NT2/D1 (cell line): ENCODE measurements at places on chromosomes 2 and 18.
A peak's percentile ranks its signal among the peaks of the same experiment; 100 is the strongest.

GRCh38 chr18:38406607-38407006 is 841.0 kb upstream of the CELF4 start:
- no peak for DNase-seq

- DNase-seq, result no peak
These were observed 598 bp downstream of the CCDC93 start for GRCh38 chr2:118013221-118013723.

DNA sequence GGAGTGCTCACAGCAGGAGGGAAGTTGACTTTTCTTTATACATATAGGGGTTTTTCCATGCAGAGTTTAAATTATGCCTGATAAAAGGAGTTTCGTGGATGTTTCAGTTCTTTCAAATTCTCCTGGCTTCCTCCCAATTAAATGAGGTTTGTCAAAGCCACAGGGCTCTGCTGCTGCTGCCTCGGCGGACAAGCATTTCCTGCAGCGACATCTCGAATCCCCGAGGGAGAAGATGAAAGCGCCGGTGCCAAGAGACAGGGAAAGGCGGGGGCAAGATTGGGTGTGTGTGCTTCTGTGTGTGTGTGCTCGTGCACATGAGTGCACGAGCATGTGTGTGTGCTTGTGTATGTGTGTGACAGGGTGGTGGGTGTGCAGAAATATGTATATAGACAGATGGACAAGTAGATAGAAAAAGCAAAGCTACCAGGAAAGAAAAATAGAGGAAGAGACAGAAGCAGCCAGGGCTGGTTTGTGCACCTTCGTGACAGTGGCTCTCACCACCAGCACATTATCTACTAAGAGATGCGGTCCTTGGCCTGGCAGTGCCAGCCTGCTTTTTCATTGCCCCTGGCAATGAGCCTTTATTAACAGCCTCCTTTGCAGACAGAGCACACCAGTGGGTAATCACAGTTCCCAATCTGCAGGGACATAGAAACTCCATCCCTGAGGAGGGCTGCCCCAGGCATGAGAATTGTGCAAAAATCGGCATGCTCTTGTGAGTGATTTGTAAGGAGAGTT is 76.2 kb downstream of the CDK15 start:
- no peak for DNase-seq

- no peak for DNase-seq
These were observed 26.7 kb upstream of the ACTR3 start for GRCh38 chr2:113863144-113863543.

GRCh38 chr18:6174983-6175745 is 239.5 kb downstream of the L3MBTL4 start:
- DNase-seq, result no peak

- DNase-seq, result no peak
These were observed 109.9 kb downstream of the TMEM182 start for GRCh38 chr2:102871707-102872106.

DNA sequence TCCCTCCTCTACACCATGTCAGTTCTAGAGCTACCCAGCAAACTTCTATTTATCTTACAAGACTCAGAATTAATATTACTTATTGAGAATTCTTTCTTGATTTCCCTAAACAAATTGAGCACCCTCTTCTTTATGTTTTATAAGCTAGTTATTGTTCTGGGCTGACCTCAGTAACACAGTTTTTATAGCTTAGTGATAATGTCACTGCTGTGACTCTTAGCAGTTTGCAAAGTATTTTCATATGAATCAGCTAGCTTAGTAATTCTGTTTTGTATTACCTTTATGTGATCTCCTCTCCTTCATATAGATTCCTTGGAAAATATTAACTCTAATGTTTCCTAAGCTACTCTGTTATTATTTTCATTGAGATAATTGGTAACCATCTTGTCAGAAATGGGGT is 114.9 kb downstream of the PMS1 start:
- DNase-seq, result no peak

DNA sequence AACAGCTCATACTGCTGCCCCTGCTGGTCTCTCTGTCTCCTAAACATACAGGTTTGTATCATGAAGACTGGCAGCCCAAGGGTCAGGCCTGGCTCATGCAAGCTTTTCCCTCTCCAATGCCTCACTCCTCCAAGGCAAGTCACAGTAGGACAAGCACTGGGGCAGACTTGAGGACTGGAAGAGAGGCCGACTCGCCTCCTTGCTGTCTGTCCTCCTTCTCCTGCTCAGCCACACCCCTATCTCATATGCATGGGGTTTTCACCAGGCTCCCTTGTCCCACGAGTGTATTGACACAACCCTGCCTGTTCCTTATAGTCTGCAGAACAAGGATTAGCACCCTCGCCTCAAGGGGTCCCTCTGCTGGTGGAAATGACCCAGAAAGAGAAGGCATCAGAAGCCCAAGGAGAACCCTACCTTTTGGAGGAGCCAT is 223.7 kb downstream of the SOX11 start:
- DNase-seq, result peak; percentile 40

DNA sequence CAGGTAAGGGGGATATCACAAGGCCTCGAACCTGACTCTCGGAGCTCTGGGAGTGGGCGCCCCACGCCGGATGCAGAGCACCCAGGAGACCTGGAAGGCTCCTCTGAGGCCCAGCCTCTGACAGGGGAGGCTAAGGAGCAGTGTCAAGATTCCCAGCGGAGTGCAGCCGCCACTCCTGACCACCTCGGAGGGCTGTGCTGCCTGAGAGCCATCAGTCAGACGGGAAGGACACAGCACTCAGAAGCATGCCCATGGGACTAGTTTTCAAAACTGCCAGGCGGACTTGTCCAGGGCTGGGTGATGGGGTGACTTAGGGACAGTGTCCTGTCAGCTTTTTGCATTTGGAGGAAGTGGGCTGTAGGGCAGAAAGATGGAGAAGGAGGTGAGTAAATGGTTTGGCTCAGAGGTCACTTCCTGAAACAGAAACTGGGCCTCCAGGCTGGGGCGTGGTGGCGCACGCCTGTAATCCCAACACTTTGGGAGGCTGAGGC is 34.6 kb upstream of the B3GNT7 start:
- DNase-seq, result no peak

DNA sequence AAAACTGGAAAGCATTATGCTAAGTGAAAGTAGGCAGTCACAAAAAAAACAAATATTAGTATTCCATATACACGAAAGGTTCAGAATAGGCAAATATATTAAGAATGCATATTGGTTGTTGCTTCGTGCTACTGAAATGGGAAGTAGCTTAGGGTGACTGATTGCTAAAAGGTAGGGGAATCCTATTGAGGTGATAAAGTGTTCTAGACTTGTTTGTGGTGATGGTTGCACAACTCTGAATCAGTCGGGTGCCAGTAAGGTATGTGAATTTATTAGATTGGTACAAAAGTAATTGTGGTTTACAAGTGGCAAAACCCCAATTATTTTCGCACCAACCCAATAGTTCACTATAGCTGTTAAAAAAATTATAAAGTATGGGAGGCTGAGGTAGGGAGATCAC is 20.7 kb downstream of the USP34 start:
- no peak for DNase-seq

DNA sequence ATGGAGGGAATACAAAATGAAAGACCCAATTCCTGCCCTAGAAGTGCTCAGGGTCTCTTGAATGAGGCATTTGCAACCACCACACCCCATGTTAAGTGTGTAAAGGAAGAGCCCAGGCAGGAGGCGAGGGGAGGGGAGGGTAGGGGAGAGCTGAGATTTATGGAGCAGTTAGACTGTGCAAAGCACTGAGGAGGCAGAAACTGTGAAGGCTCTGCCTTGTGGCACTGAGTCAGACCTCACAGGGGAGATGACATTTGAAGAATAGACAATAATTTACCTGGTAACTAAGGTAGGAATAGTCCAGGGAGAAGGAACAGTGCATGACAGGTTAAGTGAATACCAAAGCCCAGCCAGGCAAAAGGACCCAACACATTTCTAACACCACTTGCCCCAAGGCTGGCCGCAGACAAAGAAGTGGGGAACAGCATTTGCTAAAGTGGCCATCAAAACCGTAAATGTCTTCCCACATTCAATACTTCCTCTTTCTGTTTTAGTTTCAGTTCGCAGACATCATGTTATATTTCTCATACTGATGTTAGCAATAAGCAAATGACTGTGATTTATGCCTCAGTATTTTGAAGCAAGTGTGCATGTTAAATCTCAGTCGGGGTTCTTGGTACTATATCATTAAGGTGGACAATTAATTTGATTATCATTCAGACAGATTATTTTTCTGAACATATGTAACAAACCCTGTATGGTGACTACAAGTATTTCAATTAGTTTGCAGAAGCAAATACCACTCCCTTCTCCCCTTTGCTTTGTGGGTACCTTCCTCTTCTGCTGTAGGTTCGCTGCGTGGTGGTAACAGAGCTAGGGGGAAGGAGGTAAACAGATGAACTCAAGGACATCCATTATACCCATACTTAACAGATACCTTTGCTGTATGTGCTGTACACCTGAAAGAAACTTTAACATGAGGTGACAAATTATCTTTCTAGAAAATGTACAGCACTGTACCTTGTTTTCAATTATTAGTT is 27.5 kb downstream of the CDH20 start:
- DNase-seq, result no peak

DNA sequence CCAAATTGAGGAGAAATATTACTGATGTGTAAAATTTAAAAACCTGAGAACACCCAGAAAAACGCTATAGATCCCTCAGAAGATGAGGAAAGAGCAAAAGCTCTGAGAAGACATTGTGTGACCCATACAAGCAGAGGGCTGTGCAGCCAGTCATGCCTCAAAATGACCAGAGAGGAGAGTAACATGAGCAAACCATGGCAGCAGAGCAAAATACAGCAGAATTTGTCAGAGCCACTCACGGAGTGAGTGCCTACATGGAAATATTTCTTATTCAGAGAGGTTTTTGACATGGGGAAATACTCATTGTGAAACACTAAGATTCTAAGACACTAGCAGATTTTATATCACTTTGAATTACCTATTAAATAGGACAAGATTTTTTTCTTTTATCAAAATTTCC is 96.8 kb upstream of the DNAJC10 start:
- DNase-seq, result no peak

DNA sequence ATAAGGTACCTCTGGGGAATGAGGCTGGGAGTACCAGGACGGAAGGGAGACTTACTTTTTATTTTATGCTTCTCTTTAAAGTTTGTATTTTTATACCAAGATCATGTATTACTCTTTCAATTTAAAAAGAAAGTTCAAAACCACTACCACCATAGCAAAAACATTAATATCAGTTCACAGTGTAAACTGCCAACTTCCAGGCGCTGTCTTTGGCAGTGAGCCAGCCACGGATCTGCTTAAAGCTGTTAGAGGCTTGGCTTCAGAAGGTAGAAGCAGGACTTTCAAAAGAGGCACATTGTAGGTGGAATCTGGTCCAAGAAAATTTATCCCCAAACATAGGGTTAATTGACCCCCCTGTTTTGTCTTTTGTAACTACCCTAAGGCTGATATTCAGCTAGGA is 74.8 kb downstream of the B3GNT2 start:
- no peak for DNase-seq

DNA sequence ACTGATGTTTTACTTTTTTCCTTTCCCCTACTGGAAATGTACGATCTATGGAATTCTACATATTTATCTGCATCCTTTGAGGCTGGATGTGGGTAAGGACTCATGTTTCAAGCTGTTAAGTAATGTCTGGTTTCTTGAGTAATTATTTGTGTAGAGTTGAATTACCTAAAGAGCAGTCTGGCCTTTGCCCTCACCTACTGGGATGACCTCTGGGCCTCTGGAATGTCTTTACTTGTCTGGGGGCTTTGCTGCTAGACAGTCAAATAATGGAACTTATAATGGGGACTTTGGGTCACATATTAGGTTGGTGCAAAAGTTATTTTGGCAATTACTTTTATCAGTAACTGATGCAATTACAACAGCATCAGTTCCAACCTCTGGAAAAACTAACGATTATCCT is 244.7 kb downstream of the CCDC178 start:
- no peak for DNase-seq
